ENCODE measurements at places on chromosomes 12 and 14.

- DNase-seq, result no peak
Observed at GRCh38 chr14:99300190-99300589, 28.2 kb upstream of the BCL11B start.

DNA sequence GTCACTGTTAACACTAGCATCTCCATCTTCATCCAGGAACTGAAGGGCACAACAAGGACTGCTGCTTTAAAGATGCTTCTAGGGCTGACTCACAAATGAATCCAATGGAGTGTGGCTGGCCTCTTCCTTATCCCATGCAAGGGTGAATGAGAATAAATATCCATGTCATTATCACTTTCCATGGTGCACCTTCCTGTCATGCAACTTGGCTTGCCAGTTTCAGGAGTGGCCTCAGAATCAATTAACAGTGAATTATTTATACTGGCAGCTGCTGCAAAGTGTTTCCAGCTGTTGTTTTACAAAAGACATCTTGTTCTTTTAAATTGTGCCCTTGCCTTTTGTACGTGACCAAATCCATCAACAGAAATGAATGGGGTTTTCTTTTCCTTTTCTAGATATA, 499.3 kb upstream of the TMEM132C start:
- no peak for DNase-seq

DNA sequence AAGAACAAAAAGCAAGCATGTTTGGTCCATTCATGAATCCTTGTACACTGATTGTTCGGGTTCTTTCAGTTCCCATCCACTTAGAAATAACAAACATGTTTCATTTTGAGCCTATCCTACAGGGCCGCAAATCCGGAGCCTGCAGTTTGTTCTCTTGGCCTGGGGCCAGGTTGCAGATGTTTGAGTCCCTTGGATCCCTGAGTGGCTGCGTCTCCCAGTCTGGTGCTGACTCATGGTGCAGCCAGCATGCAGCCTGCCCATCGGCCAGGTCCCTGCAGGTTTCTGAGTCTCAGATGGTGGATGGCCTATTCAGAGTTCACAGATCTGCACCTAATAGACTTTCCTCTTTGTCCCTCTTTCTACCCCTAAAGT, 1.9 kb upstream of the DYNC1H1 start:
- no peak for DNase-seq

GRCh38 chr12:84077679-84078078, 834.9 kb downstream of the SLC6A15 start:
- DNase-seq, result no peak

GRCh38 chr14:93007225-93007997, 84.5 kb downstream of the CHGA start:
- DNase-seq, result no peak

GRCh38 chr14:94615254-94615653, 3.1 kb downstream of the SERPINA3 start:
- DNase-seq, result no peak

DNA sequence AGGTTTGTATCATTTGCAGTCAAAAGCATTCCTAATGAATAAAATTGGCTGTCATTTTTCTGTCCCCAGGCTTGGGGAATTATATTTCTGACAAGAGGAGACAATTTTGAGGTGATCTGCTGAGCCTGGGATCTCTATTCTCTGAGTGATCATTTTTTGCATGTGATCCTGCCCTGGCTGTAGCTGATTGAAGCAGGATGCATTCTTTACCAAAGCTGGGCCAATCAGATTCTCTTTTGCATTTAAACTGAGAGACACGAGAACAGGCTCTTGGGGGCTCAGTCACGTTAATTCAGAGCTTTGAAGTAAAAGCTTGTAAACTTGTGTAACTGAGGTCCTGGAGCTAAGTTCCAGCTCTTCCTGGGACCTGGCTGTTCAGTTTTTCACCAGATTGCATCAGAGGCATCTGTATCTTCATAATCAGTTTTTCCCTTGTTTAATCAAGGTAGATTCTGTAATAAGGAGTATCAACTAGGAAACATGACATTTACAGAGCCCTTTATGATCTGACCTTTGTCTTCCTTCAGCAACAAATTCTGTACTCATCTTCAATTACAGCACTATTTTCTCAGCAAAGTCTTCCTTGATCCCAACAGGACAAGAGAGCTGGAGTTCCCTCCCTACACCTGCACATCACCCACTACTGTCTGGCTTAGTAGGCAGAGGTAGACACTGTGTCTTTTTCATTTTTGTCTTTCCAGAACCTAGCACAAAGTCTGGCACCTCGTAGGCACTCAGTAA, 35.0 kb upstream of the MANSC4 start:
- DNase-seq, result no peak

DNA sequence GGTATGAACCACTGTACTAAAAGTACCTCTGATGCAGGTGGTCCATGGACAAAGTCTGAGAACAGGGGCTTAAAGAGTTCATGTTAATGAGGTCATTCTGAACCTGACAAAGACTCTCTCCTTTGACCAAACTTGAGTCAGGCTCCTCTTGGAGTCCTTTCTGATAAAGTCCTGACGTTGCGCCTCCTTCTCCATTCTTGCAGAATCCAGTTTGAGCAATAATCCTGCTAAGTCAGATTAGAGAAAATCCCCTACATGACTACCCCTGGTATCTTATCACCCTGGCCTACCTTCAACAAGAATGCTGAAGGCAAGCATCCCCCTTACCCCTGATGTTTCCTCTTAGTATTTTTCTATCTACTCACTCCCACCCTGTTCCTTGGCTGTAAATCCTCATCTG, 46.0 kb upstream of the ISM2 start:
- DNase-seq, result no peak

- DNase-seq, result no peak
Observed at GRCh38 chr14:31265701-31266398, 58.3 kb upstream of the HECTD1 start.

DNA sequence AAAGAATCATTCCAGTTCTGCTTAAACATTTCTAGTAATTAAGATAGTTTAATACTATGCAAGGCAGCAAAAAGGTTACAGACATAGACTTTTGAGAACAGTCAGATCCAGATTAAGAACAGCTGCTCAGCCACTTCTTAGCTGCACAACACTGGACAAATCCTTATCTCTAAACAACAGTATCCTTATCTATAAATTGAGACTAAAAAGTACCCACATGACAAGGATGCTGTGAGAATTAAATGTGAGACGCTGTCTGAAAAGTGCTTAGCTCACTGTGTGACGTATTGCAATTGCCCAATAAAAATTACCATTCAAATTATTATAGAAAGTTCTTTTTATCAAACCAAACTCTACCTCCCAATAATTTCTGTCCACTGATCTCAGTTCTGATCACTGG, 35.5 kb downstream of the BORCS5 start:
- no peak for DNase-seq

DNA sequence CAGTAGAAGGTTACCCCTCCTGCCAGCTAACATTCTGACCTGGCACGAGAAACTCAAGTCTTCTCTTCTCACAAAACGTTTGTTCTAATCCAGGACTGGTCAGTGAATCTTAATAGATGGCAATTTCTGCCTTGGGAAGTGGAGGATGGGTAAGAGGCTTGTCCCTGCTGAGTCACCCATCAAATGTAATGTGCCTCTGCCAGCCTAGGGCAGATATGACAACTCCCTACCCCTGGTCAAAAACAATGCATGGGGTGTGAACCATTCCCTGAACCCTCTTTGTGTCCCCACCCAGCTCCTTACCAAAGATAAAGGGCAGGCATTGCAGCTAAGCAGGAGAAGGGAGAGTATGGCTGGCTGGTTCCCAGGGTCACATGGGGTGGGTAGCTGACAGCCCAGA, 1052.9 kb downstream of the GALC start:
- no peak for DNase-seq

- DNase-seq, result no peak
Observed at GRCh38 chr12:51955702-51956101, 4.2 kb downstream of the ACVR1B start.

GRCh38 chr12:19014240-19014639, 115.3 kb upstream of the PLEKHA5 start:
- DNase-seq, result no peak

DNA sequence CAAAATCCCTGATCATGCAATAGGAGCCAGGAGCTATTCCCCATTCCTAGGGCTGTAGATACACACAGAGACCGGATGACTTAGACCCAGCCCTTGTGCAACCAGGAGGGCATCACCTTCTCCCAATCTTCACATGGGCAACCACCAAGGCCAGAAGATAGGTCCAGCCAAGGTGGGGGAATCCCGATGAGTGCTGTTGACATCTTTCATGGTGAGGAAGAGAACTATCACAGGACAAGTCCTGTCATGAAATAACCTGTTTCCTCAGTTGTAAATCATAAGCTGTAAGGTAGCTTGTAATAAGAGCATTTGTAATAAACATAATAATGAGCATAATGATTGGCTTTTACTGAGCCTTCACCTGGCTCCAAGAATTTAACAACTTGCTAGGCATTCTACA, 89.5 kb downstream of the GCH1 start:
- DNase-seq, result no peak
